ENCODE measurements at places on chromosomes 2 and 18.
A peak's percentile ranks its signal among the peaks of the same experiment; 100 is the strongest.

DNA sequence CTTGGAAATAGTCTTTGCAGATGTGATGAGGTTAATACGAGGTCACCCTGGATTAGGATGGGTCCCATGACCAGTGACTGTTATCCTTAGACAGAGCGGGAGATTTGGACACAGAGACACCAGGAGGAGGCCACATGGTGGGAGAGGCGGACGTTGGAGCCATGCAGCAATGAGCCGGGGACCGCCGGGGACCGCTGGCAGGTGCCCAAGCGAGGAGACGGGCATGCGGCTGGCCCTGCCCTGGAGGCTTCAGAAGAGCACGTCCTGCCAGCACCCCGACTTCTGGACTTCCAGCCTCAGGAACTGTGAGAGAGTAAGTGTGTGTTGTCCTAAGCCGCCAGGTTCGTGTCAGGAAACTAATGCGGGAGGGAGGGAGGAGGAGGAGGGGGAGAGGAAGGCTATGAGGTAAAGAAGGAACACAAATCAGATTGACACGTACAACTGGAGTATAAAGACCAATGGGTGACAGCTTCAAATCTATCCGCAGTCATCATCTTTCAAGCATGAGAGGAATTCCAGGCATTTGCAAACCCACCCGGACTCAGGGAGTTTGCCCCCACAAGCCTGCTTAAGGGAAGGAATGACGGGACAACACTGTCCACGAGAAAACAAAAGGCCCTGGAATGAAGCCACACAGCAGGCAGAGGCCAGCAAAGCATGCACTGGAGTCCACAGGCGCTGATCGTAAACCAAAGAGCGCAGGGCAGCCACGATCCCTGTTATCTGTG is 11.6 kb upstream of the BOK start:
- peak; percentile 69 for DNase-seq

DNA sequence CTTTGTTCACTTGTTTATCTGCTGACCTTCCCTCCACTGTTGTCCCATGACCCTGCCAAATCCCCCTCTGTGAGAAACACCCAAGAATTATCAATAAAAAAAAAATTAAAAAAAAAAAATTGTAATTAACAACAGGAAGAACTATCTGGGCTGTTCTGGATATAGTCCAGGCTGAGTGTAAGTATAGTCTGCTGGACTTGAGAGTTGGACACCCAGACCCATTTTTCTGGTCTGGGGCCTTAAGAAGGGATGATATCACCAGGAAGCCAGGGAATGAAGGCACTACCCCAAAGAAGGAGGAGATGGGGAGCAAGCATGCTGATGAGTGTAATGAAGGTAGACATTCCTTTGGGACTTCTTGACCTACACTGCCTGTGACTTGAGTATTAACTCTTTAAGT is 72.1 kb upstream of the ZFP36L2 start:
- peak; percentile 41 for DNase-seq

DNA sequence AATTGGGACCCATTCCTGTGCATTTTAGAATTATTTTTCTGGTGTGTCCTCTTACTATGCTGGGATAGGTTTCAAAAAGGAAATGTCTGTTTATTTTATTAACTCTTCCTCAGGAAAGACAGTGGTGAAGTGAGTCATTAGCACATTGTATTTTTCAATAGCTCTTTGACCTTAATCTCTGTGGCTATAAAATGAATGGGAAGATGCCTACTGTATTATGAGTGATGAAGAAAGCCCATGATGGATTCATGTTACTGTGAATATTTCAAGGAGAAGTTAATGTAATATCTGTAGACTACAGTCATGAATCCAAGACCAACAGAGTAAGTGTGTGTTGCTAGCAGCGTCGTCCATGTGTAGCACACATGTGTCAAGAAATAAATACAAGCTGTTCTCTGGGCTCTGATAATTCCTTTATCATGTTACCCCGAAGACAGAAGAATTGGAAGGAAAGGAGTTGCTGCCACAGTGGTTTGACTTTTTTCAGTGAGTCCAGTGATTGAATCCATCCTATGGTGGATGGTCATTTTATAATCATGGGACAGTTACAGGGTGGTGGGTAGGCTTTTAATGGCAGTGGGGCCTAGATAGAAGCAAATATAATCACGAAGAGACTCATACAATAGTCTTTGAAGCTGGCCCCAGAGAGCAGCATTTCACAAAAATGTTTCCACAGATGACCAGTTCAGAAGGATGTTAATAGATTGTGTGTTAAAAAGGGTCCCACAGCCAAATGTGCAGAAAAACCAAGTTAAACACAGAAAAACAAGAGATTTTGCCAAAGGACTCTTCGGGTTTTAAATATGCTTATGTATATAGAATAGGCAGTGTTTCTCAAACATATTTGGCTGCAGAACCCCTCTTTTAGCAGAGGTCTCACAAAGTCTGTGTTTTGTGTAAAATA is 239.7 kb upstream of the RASGRP3 start:
- peak; percentile 71 for DNase-seq

DNA sequence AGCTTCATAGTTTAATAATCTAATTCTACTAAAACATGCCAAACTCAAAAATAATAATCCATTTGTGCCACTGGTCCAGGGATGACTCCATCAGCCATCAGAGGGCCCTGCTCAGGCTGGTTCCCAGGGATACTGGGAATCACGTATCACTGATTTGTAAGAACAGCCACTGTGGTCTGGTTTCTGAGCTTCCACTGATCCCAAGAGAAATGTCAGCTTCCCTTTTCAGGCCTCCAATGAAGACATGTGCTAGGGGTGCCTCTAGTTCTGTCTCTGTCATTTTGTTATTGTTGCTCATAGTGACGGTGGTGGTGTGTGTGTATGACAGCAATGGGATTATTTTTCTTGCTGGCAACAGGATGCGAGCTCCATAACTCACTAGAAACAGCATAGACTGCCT is 83.2 kb downstream of the CELF4 start:
- no peak for DNase-seq

DNA sequence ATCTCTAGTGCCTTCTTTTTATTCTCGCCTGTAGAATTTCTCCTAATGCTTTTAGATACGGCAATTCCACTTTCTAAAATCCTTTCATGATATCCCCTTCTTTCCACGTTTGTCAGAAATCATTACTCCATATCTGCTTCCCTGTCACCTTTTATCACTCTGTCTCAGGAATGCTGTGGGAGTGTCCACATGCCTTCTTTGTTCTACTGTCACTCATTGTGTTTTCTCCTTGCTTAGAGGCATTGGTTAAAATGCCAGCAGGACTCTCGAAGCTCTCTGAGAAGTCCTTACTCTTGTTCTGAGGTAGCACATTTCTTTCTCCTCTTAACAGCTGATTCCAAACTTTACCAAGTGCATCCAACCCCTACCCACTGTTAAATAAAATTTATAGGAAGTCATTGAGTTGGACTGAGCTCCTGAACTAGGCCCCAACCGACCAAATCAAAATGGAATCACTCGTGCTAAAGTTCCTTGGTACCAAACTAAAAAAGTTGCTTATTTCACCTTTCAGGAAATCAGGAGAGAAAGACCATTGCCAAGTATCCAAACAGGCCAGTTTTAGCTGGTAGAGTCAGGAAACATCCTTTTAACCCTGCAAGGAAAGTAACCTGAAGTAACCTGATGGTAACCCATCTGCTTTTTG is 10.6 kb upstream of the GALNT5 start:
- no peak for DNase-seq

All from mesenchymal stem cell (in vitro differentiated cells and primary cell).